ENCODE measurements at places on chromosomes 5 and 9. TPM values are rescaled to one million over a fixed set of nuclear protein-coding genes. Genes with fewer than 3 reads are reported as not detected.

The ZNF354C gene
- 8.2 TPM for total RNA-seq

DNA sequence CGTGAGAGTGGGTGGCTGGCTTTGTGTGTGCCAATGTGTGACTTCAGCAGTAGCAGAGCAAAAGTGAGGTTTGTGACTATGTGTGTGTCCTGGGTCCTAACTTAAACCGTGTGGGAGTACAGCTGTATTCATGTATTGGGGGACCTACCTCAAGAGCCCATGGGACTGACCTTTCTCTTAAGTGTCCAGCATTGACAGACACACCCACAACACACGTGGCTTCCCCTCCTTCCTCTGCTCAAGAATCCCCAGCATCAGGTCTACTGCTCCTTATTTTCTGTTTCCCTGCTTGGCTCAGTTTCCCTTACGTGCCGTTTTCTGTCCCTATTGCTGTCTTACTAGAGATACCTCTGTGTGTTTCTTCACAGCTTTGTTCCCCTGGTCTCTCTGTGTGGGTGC lies 616 bp downstream of the IL11RA start:
- DNase-seq: no peak
- no peaks in the 10 kb centered on the region for H3K36me3 ChIP-seq
- peak overlapping the region; percentile 50 for H3K4me3 ChIP-seq
- H3K27me3 ChIP-seq: no peaks in the 10 kb centered on the region
- H3K27ac ChIP-seq: peak overlapping the region; percentile 90

- DNase-seq: peak; percentile 51
- peak overlapping the region; percentile 54 for H3K4me3 ChIP-seq
- H3K4me1 ChIP-seq: no peaks in the 10 kb centered on the region
Measured at GRCh38 chr5:73625372-73625943, 538 bp upstream of the ARHGEF28 start.

- no peaks in the 10 kb centered on the region for H3K36me3 ChIP-seq
- DNase-seq: no peak
- no peak overlapping the region for H3K4me3 ChIP-seq
- H3K27me3 ChIP-seq: no peaks in the 10 kb centered on the region
- no peaks in the 10 kb centered on the region for H3K4me1 ChIP-seq
Measured at GRCh38 chr5:59773294-59773693, 120.2 kb downstream of the PDE4D start.

- no peak overlapping the region for H3K27ac ChIP-seq
- DNase-seq: no peak
- no peak overlapping the region for H3K4me3 ChIP-seq
- no peaks in the 10 kb centered on the region for H3K27me3 ChIP-seq
- no peaks in the 10 kb centered on the region for H3K36me3 ChIP-seq
- H3K4me1 ChIP-seq: no peaks in the 10 kb centered on the region
Measured at GRCh38 chr5:157559301-157559700, 16.3 kb downstream of the ADAM19 start.

GRCh38 chr5:61002611-61003355 lies 57.8 kb downstream of the NDUFAF2 start:
- H3K27ac ChIP-seq: no peak overlapping the region
- DNase-seq: no peak
- H3K27me3 ChIP-seq: no peaks in the 10 kb centered on the region
- no peaks in the 10 kb centered on the region for H3K4me1 ChIP-seq
- H3K4me3 ChIP-seq: no peak overlapping the region

GRCh38 chr9:93967020-93967803 lies 12.1 kb upstream of the BARX1 start:
- no peaks in the 10 kb centered on the region for H3K36me3 ChIP-seq
- DNase-seq: no peak
- no peak overlapping the region for H3K27ac ChIP-seq

GRCh38 chr9:75967556-75967955 lies 77.1 kb downstream of the PCSK5 start:
- H3K36me3 ChIP-seq: no peaks in the 10 kb centered on the region
- no peak for DNase-seq
- H3K27me3 ChIP-seq: no peaks in the 10 kb centered on the region
- no peaks in the 10 kb centered on the region for H3K4me1 ChIP-seq

The C8G gene
- total RNA-seq: not detected

The CAVIN4 gene
- 0.29 TPM for total RNA-seq

The ADRA1B gene
- total RNA-seq: 2.9 TPM

- H3K4me3 ChIP-seq: no peak overlapping the region
- no peak for DNase-seq
- no peaks in the 10 kb centered on the region for H3K4me1 ChIP-seq
Measured at GRCh38 chr9:101618698-101619097, 23.9 kb upstream of the PPP3R2 start.

DNA sequence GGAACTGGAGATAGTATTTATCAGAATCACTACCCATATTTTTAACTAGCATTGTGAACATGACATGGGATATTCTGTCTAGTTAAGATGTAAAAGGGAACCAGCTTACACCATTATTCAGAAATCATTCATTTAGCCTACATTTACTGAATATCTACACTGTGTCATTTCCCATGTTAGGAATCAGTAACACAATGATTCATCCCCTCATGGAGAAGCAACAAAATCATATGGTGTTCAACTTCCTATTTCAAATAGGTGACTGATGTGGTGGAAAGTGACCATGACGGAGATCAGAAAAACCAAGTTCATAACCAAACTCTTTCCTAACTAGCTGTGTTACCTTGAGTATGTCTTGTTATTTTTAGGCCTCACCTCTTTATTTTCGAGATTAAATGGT lies 550.0 kb upstream of the TUSC1 start:
- no peak overlapping the region for H3K27ac ChIP-seq
- H3K4me1 ChIP-seq: no peaks in the 10 kb centered on the region
- H3K36me3 ChIP-seq: no peaks in the 10 kb centered on the region
- no peak for DNase-seq
- H3K27me3 ChIP-seq: no peaks in the 10 kb centered on the region

GRCh38 chr9:27653246-27653645 lies 80.0 kb upstream of the C9orf72 start:
- no peaks in the 10 kb centered on the region for H3K27me3 ChIP-seq
- no peaks in the 10 kb centered on the region for H3K4me1 ChIP-seq
- H3K27ac ChIP-seq: no peak overlapping the region

DNA sequence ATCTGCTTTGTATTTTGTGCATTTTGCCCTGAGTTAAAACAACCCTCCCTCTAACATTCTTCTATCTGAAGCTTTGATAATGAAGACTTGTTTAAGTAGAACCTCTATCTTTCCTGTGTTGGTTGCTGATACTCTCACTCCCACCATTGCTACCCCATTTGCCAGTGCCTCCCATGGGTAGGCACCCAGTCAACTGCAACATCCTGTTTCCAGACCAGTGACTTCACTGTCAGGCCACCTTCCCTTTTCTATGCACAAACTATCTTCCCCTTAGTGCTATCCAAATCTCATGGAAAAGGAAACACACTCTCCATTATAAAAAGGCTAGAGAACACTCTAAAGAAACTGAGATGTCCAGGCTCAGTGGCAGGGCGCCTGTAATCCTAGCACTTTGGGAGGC lies 5.6 kb upstream of the IARS1 start:
- peaks cover 5% of the 10 kb centered on the region for H3K4me1 ChIP-seq
- no peak overlapping the region for H3K27ac ChIP-seq
- no peak for DNase-seq
- H3K4me3 ChIP-seq: no peak overlapping the region
- H3K27me3 ChIP-seq: no peaks in the 10 kb centered on the region

- no peak overlapping the region for H3K4me3 ChIP-seq
- no peaks in the 10 kb centered on the region for H3K36me3 ChIP-seq
- DNase-seq: no peak
- no peaks in the 10 kb centered on the region for H3K4me1 ChIP-seq
Measured at GRCh38 chr5:61407706-61408270, 75.7 kb downstream of the ZSWIM6 start.

DNA sequence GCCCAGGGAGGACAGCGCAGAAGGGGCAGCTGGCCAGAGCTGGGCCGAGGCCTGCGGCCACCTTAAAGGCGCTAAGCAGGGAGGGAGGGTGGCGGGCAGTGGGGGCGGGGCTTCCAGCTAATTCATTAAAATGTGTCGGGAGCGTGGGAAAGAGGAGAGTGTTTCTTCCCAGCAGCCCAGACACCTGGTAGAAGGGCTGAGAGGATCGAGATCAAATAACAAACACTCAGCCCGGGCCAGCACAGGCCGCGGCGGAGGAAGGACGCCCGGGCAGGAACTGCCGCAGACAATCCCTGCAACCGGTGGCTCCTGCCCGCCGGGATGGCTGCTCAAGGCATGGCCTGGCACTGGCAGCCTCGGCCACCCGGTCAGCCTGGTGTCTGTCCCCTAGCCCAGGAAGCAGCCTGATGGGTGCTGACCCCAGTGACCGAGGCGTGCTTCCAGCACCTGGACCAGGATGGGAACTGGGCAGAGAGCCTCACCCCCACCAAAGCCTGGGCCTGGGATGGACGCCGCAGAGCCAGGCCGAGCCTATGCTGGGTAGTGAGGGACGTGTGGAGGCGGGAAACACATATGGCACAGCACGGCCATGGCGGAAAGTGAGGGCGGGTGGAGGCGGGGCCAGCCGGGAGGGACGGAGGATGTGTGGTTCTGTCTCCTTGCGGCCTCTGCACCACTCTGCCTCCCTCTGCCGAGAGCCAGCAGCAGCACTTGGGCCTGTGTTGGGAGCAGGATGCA lies 3.2 kb upstream of the NRARP start:
- no peak for DNase-seq
- peak overlapping the region; percentile 38 for H3K4me3 ChIP-seq
- H3K27ac ChIP-seq: peak overlapping the region; percentile 93
- peaks cover 2% of the 10 kb centered on the region for H3K27me3 ChIP-seq

DNA sequence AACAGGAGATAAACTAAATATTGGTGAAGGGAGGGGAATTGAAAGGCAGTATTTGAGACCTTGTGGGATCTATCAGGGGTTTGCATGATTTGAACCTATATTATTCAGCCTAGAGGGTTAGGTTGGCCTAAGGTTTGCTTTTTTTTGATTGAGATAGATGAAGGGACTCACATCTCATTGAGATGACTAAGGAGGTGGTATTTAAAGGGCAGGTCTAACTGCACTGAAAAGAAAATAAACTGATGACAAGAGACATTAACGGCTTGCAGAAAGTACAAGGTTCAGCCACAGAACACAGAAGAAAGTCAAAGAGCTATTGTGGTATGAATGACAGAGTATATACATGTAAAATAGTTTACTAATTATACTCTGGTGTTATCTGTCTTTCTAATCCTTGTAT lies 412.7 kb downstream of the CDH10 start:
- no peak overlapping the region for H3K4me3 ChIP-seq
- no peaks in the 10 kb centered on the region for H3K4me1 ChIP-seq
- no peaks in the 10 kb centered on the region for H3K27me3 ChIP-seq
- no peak overlapping the region for H3K27ac ChIP-seq
- no peaks in the 10 kb centered on the region for H3K36me3 ChIP-seq

- no peaks in the 10 kb centered on the region for H3K36me3 ChIP-seq
- no peak overlapping the region for H3K27ac ChIP-seq
- no peak for DNase-seq
Measured at GRCh38 chr5:73096239-73096575, 24.2 kb upstream of the TMEM171 start.

DNA sequence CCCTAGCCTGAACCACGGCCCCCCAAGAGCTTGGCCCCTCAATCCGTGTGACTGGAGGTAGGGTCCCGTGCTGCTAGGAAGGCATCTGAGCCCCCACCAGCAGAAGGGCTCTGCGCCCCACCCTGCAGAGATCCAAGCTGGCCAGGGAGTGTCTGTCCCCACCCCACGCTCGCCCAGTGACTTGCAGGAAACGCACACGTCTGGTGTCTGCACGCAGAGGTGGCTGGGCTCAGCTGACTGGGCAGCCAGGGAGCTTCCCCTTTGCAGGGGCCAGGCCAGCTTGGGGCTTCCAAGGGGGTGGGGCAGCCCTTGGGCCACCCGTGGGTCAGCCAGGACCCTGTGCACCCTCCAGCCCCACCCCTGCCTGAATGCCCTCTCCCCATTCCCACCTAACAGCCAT lies 24.3 kb downstream of the NOTCH1 start:
- no peak for DNase-seq
- no peaks in the 10 kb centered on the region for H3K27me3 ChIP-seq
- H3K4me3 ChIP-seq: no peak overlapping the region

The ADGRD2 gene
- total RNA-seq: 2.9 TPM

The LECT2 gene
- total RNA-seq: not detected

GRCh38 chr5:6107675-6108539 lies 270.4 kb downstream of the MED10 start:
- no peaks in the 10 kb centered on the region for H3K36me3 ChIP-seq
- H3K27ac ChIP-seq: no peak overlapping the region
- DNase-seq: no peak

The SPINK7 gene
- not detected for total RNA-seq

- no peaks in the 10 kb centered on the region for H3K4me1 ChIP-seq
- H3K27ac ChIP-seq: no peak overlapping the region
- H3K4me3 ChIP-seq: peak overlapping the region; percentile 41
- no peak for DNase-seq
Measured at GRCh38 chr9:21395778-21396717, 10.8 kb upstream of the IFNA2 start.

The KIAA0825 gene
- total RNA-seq: 15.5 TPM

The APBA1 gene
- total RNA-seq: 8.0 TPM

Measured in breast epithelium (tissue), 4 donors.